Naive thymus-derived CD4-positive, alpha-beta T cell (primary cell): ENCODE measurements at places on chromosomes 1 and 21.

DNA sequence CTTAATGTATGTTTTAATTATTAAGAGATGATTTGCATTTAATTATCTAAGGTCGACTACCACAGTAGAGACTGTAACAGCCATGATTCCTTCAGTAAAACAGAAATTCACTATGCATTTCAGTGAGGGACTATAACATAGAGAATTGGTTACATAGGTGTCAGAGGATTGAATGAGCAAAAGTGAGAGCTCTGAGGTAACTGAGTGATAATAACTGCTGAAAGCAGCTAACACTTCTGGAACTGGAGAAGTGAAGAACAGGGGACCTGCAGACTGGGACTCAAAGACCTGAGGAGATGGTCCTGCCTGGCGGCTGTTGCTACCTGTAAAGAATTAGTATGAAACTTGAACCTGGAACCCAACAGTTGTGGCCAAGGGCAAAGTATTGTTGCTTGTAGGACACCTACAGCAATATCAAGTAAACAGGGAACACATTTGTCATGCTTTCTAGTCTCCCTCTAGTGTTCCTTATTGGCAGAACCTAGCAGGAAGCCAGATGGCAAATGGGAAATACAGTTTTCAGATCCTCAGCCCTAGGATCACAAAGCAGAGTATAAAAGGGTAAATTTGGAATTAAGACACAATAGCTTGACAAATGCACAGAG lies 110.6 kb downstream of the HS2ST1 start:
- DNase-seq: no peak
- H3K4me1 ChIP-seq: no peaks in the 10 kb centered on the region
- H3K27ac ChIP-seq: no peak overlapping the region
- no peaks in the 10 kb centered on the region for H3K36me3 ChIP-seq
- no peak overlapping the region for H3K4me3 ChIP-seq

DNA sequence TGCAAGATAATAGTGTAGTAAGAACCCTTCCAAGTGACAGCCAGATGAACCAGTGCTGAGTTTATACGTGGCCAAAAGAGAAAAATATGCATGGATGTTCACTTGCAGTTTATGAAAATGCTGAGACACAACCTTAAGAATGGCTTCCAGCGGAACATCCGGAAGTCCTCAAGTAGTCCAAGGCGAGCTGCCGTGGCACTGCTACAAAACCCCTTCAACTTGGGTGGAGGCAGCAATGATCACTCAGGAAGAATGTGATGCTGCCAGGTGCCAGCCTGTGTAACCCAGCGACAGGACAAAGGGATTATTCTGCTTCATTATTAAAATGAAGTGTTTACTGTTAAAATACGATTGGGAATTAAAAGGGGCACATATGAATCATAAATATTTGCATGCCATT lies 179.6 kb downstream of the RUNX1 start:
- peaks cover 11% of the 10 kb centered on the region for H3K36me3 ChIP-seq
- H3K4me3 ChIP-seq: no peak overlapping the region
- H3K27me3 ChIP-seq: no peaks in the 10 kb centered on the region
- H3K4me1 ChIP-seq: peaks cover 16% of the 10 kb centered on the region

DNA sequence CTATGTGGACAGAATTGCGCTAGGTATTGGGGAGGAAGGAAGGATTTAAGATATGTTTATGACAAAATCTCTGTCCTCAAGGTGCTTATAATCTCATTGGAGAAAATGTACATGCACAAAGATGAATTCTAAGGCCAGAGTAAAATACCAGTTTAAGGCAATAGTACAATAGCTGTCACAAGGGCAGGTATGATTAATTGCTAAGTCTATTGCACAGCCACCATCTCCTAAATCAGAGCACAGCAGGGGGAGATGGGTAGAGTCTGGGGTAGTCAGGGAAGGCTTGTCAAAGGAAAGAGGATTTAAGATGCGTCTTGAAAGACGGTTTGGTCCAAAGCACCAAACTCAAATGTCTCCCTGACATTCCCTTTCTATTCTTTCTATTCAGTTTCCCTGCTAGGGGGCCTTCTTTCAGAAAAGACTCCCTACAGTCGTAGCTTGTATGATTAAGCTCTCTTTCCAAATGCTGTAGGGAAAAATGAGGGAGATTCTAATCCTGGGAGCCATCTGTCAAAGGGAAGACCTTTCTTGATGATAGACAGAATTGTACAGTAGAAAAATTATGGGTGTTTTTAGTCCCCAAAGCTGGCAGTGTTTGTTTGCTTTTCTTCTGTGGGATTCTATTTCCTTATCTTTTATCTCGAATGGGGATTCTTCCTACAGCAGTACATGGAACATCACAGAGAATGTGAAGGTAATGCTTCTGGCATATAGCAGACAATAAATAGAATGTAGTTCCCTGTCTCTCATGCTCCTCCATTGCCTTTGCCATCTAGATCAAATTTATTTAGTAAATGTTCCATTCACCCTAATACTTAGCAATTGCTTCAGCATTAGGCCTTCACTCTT lies 107.6 kb upstream of the NFIA start:
- no peaks in the 10 kb centered on the region for H3K27me3 ChIP-seq
- DNase-seq: no peak
- H3K4me3 ChIP-seq: no peak overlapping the region
- H3K4me1 ChIP-seq: no peaks in the 10 kb centered on the region
- H3K27ac ChIP-seq: no peak overlapping the region

GRCh38 chr1:17967623-17968255 lies 139.9 kb upstream of the IGSF21 start:
- no peak for DNase-seq
- no peak overlapping the region for H3K4me3 ChIP-seq
